Stomach (tissue), 19 donors: ENCODE measurements at places on chromosomes 3 and 15. TPM values are rescaled to one million over a fixed set of nuclear protein-coding genes. Genes with fewer than 3 reads are reported as not detected.

GNAT1 gene
- total RNA-seq, result not detected

ALPK3 gene
- 8.1 TPM for total RNA-seq

GPR27 gene
- total RNA-seq, result 2.8 TPM

APOD gene
- 228 TPM for total RNA-seq

FSD2 gene
- not detected for total RNA-seq

CHST13 gene
- total RNA-seq, result not detected

BFSP2 gene
- not detected for total RNA-seq

ZDHHC23 gene
- total RNA-seq, result 23.8 TPM

DNA sequence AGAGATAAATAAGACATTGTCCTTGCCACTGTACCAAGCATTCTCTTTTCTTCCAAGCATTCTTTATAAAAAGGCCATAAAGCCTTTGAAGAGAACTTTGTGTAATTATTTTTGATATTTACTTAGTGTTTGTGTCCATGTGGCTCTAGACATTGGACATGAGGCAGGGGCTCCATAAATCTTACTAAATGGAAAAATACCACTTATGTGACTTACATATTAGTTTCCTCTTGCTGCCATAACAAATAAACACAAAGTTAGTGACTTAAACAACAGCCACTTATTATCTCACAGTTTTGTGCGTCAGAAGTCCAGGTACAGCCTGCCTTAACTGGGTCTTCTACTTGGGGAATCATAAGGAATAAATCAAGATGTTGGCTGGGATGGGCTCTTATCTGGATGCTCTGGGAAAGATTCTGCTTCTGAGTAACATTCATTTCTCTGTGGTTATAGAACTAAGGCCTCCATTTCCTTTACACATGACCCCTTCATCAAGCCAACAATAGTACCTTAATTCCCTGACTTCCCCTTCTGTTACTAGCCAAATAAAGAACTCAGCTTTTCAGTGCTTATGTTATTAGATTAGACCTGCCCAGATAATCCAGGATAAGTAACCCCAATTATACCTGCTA lies 59.9 kb upstream of the COL8A1 start:
- no peaks in the 10 kb centered on the region for H3K36me3 ChIP-seq
- no peak for DNase-seq
- H3K27me3 ChIP-seq, result no peaks in the 10 kb centered on the region
- H3K27ac ChIP-seq, result no peak overlapping the region

- DNase-seq, result no peak
- H3K4me3 ChIP-seq, result no peak overlapping the region
- H3K27me3 ChIP-seq, result no peaks in the 10 kb centered on the region
These were observed 427.6 kb upstream of the SEMA6D start for GRCh38 chr15:47289656-47290055.

DNA sequence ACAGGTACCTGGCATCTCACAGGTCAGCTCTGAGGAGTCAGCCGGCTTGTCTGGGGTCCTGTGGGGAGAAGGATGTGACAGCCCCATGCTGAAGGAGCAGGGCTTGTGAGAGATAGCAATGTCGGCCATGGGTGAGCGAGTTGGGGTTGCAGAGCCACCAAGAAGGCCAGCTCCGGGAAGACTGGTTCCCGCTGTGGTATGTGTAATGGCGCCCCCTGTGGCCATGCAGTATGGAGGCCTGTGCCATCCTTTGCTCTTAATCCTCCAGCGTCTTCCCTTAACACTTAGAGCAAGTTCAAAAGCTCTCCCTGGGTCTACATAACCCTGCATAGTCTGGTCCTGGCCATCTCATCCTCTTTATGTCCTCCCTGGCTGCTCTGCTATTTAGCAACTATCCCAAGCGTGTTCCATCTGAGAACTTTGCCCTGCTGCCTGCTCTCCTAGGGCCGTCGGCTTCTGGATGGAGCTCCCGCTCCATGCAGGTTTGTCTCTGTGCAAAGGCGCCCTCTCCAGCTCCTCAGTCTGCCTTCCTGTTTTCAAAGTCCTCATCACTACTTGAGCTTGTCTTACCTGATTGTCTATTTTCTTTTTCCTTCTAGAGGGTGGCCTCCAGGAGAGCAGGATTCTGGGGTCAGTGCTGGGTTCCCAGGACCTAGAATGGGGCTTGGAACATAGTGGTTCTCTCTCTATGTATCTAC lies 40.8 kb upstream of the IQCF6 start:
- H3K4me3 ChIP-seq, result no peak overlapping the region
- no peak for DNase-seq
- peaks cover 29% of the 10 kb centered on the region for H3K27me3 ChIP-seq
- H3K27ac ChIP-seq, result no peak overlapping the region
- no peaks in the 10 kb centered on the region for H3K4me1 ChIP-seq

GRCh38 chr3:45153658-45154437 lies 7.7 kb upstream of the CDCP1 start:
- DNase-seq, result no peak
- H3K4me1 ChIP-seq, result no peaks in the 10 kb centered on the region
- no peaks in the 10 kb centered on the region for H3K36me3 ChIP-seq
- H3K27me3 ChIP-seq, result no peaks in the 10 kb centered on the region
- H3K27ac ChIP-seq, result no peak overlapping the region

GRCh38 chr3:142796823-142797222 lies 73.0 kb downstream of the TRPC1 start:
- no peaks in the 10 kb centered on the region for H3K36me3 ChIP-seq
- no peak overlapping the region for H3K4me3 ChIP-seq
- DNase-seq, result no peak
- no peaks in the 10 kb centered on the region for H3K27me3 ChIP-seq
- H3K27ac ChIP-seq, result no peak overlapping the region

- H3K36me3 ChIP-seq, result no peaks in the 10 kb centered on the region
- H3K27ac ChIP-seq, result no peak overlapping the region
- no peak overlapping the region for H3K4me3 ChIP-seq
- no peak for DNase-seq
- no peaks in the 10 kb centered on the region for H3K4me1 ChIP-seq
- no peaks in the 10 kb centered on the region for H3K27me3 ChIP-seq
These were observed 181.0 kb downstream of the THSD4 start for GRCh38 chr15:71296315-71296679.

DNA sequence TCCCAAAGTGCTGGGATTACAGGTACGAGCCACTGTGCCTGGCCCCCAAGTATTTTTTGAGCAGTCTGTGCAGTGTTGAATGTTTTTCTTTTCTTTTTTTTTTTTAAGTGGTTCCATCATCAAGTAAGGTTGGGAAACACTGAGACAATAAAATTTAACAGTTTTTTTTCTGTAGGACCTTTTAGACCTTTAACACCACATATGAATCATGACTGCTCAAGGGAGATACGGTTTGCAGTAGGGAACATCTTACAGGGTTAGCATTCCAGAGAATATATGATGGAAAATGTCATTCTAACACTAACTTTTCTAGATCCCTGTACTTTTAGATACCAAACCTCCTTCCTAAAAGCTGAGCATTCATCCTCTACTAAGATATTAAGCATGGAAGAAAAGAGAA lies 41.7 kb downstream of the SNX4 start:
- no peaks in the 10 kb centered on the region for H3K27me3 ChIP-seq
- no peak overlapping the region for H3K4me3 ChIP-seq
- H3K27ac ChIP-seq, result no peak overlapping the region
- no peak for DNase-seq

DNA sequence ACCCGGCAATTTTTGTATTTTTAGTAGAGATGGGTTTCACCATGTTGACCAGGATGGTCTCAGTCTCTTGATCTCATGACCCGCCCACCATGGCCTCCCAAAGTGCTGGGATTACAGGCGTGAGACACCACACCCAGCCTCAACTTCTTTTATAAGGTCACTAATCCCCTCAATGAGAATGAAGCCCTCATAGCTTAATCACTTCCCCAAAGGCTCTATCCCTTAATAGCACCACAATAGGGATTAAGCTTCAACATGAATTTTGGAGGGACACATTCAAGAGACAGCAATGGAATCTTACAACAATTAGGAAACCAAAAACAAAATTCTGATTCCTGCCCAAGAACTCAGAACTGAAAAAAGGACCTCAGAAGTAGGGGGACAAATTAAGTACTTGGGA lies 126.8 kb downstream of the ATP1B3 start:
- H3K4me1 ChIP-seq, result peaks cover 21% of the 10 kb centered on the region
- no peak overlapping the region for H3K4me3 ChIP-seq
- no peak overlapping the region for H3K27ac ChIP-seq
- no peak for DNase-seq

- no peaks in the 10 kb centered on the region for H3K27me3 ChIP-seq
- H3K36me3 ChIP-seq, result no peaks in the 10 kb centered on the region
- no peak overlapping the region for H3K4me3 ChIP-seq
- DNase-seq, result peak; percentile 94
- H3K27ac ChIP-seq, result no peak overlapping the region
These were observed 122.5 kb upstream of the ZBED2 start for GRCh38 chr3:111717601-111718000.

DNA sequence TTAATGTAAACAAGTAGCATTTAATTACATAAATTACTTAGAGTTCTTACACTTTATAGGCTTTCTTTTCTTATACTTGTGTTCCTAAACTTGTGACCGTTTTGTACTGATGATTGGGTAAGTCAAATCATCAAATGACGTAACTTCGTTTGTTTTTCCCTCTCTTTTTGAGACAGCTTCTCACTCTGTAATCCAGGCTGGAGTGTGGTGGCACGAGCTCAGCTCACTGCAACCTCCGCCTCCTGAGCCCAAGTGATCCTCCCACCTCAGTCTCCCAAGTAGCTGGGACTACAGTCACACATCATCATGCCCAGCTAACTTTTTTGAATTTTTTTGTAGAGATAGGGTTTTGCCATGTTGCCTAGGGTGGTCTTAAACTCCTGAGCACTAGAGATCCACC lies 226.0 kb downstream of the TCF12 start:
- DNase-seq, result no peak
- peaks cover 5% of the 10 kb centered on the region for H3K4me1 ChIP-seq

GRCh38 chr15:100189849-100190248 lies 151.9 kb downstream of the ADAMTS17 start:
- H3K36me3 ChIP-seq, result no peaks in the 10 kb centered on the region
- H3K27ac ChIP-seq, result no peak overlapping the region

- H3K36me3 ChIP-seq, result no peaks in the 10 kb centered on the region
- H3K27ac ChIP-seq, result no peak overlapping the region
- no peak for DNase-seq
- H3K4me1 ChIP-seq, result peaks cover 9% of the 10 kb centered on the region
- H3K27me3 ChIP-seq, result no peaks in the 10 kb centered on the region
- no peak overlapping the region for H3K4me3 ChIP-seq
These were observed 6.6 kb downstream of the TMEM212 start for GRCh38 chr3:171849617-171850319.

GRCh38 chr15:96345560-96346399 lies 15.3 kb downstream of the NR2F2 start:
- no peaks in the 10 kb centered on the region for H3K36me3 ChIP-seq
- peak; percentile 72 for DNase-seq
- peaks cover 68% of the 10 kb centered on the region for H3K27me3 ChIP-seq
- peak overlapping the region; percentile 96 for H3K27ac ChIP-seq
- H3K4me1 ChIP-seq, result peaks cover 47% of the 10 kb centered on the region

GRCh38 chr3:185328324-185329004 lies 34.5 kb upstream of the MAP3K13 start:
- H3K4me3 ChIP-seq, result peak overlapping the region; percentile 17
- peak; percentile 89 for DNase-seq
- H3K27me3 ChIP-seq, result no peaks in the 10 kb centered on the region
- H3K4me1 ChIP-seq, result peaks cover 41% of the 10 kb centered on the region
- peak overlapping the region; percentile 71 for H3K27ac ChIP-seq

- DNase-seq, result no peak
- H3K4me1 ChIP-seq, result peaks cover 37% of the 10 kb centered on the region
- H3K27me3 ChIP-seq, result no peaks in the 10 kb centered on the region
- peaks cover 12% of the 10 kb centered on the region for H3K36me3 ChIP-seq
These were observed 66.6 kb downstream of the LDHAL6B start for GRCh38 chr15:59273234-59273633.

- no peaks in the 10 kb centered on the region for H3K4me1 ChIP-seq
- no peak overlapping the region for H3K27ac ChIP-seq
- DNase-seq, result no peak
- no peaks in the 10 kb centered on the region for H3K36me3 ChIP-seq
These were observed 808.8 kb upstream of the LMCD1 start for GRCh38 chr3:7692866-7693265.

DNA sequence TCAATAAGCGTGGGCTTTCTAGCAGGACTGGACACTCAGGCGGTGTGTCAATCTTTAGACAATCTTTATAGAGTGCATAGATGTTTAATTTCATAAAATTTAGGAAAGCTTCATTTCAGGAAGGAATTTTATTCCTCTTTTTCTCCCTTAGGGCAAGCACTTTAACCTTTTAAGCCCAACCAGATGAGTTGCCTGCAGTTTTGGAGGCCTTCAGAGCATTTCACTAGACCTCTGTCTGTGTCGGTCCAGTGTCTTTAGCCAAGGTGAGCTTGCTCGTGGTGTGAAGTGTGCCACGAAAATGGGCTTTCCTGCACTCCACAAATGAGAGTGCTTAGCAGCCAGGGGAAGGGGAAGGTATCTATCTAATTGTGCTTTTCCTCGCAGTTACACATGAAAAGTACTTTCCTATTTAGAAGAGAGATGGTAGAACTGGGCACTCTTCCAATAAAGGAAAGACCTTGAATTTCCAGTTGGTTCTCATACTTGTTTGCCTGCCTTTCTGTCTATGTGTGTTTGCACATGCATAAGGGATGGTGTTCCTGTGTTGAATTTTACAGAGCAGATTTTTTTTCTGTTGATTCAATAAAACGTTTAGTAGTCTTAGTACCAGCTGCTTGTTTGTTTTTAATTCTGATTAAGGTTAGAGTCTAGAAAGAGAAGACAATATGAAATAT lies 53.6 kb downstream of the FEZF2 start:
- H3K27ac ChIP-seq, result no peak overlapping the region
- no peak for DNase-seq
- H3K4me3 ChIP-seq, result peak overlapping the region; percentile 53
- H3K36me3 ChIP-seq, result no peaks in the 10 kb centered on the region
- H3K27me3 ChIP-seq, result no peaks in the 10 kb centered on the region

GRCh38 chr3:194925614-194926013 lies 239.9 kb downstream of the FAM43A start:
- no peaks in the 10 kb centered on the region for H3K27me3 ChIP-seq
- no peaks in the 10 kb centered on the region for H3K36me3 ChIP-seq
- H3K4me3 ChIP-seq, result no peak overlapping the region
- H3K4me1 ChIP-seq, result peaks cover 19% of the 10 kb centered on the region

GRCh38 chr3:130895690-130896488 lies 2.0 kb downstream of the ATP2C1 start:
- H3K36me3 ChIP-seq, result no peaks in the 10 kb centered on the region
- H3K4me3 ChIP-seq, result no peak overlapping the region
- no peak overlapping the region for H3K27ac ChIP-seq
- no peak for DNase-seq
- H3K4me1 ChIP-seq, result peaks cover 49% of the 10 kb centered on the region

DNA sequence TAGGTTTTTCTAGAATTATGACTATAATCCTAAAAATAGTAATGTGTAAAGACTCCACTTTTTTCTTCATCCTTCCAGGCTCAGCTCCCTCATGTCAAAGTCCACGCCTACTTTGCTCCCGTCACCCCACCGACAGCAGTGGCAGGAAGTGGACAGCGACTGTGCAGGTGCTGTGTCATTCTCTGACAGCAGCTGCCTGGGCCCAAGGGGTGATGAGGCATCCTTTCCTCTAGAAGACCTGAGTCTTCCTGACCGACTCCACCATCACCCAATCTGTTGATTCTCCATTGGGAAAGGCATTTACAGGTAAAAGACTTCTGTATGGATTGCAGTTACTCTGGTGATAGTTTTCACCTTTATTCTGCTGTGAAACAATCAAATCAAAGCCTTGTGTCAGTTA lies 54.8 kb downstream of the UBP1 start:
- H3K27ac ChIP-seq, result no peak overlapping the region
- H3K4me3 ChIP-seq, result no peak overlapping the region
- no peak for DNase-seq
- H3K36me3 ChIP-seq, result peaks cover 28% of the 10 kb centered on the region
